ENCODE measurements at places on chromosomes 5 and 9.

DNA sequence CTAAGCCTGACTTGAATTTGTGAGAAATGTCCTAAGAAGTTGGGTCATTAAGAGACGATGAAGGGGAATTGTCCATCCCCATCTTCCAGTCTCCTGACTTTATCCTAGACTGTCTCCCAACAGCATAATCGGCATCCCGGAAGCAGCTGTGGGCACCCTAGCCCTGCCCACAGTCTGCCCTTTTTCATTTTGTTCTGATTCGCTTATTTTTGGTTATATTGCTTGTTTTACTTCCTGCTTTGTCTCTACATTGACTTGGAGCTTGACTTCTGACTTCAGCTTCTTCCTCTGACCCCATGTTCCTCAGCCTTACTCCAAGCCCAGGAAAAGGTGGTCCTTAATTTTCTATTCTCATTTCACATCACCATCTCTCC is 41.8 kb downstream of the UGCG start:
- DNase-seq: no peak

DNA sequence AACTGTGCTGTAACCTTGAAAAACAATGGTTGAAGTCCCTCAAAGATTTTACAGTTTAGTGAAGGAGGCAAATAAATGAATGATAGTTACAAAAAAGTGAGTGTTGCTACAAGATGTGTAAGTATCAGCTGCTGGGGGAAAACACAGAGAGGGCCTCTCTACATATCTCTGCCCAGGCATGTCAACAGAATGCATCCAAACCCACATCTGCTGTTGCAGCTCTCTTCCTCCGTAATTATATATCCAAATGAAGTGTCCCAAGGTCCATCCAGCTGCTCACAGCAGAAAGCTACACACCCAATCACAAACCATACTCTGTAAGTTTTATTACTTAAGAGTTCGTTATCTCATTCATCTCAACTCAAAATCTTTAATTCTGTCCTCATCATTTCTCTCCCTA is 584.6 kb downstream of the ANXA1 start:
- DNase-seq: no peak

DNA sequence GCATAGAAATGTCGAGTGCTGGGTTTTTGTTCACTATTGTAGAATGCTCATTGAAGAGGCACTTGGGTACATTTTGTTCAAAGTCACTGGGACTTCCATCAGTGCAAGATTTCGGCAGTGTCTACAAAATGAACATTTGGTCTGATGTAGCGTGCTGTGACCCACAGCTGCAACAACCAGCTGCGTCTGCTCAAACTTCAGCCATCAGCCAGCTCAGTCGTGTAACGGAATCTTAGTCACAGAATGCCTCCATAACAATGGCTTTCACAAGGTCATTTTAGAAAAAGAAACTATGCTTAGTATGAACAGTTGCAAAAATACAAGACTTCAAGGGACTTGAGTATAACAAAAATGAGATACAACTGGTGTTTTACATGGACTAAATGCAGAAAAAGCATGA is 828.1 kb upstream of the GRAMD2B start:
- no peak for DNase-seq

- DNase-seq: no peak
Measured at GRCh38 chr5:147737921-147738320, 44.6 kb downstream of the JAKMIP2 start.

DNA sequence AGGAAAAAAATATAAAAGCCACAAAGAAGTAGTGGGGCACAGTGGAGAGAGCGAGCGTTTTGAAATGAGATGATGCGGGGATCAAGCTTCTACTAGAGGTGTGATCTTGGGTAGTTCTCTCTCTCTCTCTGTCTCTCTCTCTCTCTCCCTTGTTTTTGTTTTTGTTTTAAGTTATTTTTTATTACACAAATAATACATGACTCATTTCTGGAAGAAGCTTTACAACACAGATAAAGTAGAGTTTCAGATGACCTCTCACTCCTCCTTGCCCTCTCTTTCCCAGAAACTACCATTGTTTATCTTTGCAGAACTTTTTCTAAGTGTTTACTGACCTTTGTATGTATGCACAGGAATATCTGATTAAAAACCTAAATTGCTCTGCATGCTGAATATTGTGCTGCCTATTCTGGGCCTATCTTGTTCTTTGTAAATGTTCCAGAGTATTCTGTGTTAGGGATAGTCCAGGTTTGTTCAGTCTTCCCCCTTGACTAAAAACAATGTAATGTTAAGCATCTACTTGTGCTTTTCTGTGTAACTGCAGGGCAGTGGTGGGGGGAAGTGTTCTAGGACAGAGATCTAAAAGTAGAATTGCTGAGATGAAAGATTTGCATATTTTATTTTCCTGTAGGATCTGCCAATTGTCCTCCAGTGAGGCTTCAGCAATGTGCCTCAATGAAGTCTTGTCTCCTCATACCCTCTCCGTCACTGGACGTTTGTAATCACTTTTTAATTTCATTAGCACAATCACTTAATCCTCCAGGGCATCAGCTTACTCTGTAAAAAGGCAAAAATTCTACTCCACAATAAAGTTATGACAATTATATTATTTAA is 52.0 kb downstream of the FYB1 start:
- DNase-seq: no peak

GRCh38 chr5:95296291-95296690 is 11.4 kb upstream of the MCTP1 start:
- DNase-seq: no peak

DNA sequence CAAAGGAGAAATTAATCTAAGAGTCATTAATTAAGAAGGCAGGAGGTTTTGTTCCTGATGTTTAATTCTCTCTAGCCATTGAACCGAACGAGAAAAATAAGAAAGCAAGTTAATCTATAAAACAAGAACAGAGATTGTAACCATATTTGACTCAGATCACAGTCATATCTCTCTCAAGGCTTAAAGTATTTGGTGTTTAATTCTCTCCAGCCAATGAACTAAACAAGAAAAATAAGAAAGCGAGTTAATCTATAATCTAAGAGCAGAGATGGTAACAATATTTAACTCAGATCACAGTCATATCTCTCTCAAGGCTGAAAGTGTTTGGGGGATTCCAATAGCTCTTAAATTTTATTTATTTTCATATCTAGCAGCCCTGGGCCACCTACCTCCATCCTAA is 74.4 kb upstream of the SHISAL2B start:
- no peak for DNase-seq

DNA sequence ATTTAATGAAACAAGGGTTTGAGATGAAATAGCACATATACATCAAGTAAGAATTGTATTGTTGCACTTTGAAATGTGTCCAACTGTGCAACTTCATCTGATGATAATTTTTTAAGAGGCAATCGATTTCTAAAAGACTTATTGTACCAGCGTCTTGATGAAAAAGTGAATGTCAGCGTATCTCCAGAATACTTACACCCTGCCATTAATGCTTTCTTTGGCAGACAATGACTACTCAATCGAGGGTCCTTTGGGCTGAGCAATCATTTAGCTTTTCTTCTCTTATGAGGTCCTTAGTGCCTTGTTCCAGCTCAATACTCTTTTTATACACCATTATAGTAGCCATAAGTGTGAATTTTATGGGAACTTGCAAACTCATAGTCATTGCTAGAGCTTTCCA is 4.7 kb downstream of the TLE1 start:
- DNase-seq: no peak

- DNase-seq: no peak
Measured at GRCh38 chr5:57106661-57107060, 67.2 kb upstream of the GPBP1 start.
